ENCODE measurements at places on chromosomes 12 and 14.
A peak's percentile ranks its signal among the peaks of the same experiment; 100 is the strongest.

- DNase-seq: no peak
Measured at GRCh38 chr12:81558031-81558430, 201.1 kb downstream of the PPFIA2 start.

GRCh38 chr14:70971560-70971959 is 64.3 kb downstream of the PCNX1 start:
- DNase-seq: no peak

- DNase-seq: no peak
Measured at GRCh38 chr14:58829594-58829993, 191.8 kb downstream of the DACT1 start.

DNA sequence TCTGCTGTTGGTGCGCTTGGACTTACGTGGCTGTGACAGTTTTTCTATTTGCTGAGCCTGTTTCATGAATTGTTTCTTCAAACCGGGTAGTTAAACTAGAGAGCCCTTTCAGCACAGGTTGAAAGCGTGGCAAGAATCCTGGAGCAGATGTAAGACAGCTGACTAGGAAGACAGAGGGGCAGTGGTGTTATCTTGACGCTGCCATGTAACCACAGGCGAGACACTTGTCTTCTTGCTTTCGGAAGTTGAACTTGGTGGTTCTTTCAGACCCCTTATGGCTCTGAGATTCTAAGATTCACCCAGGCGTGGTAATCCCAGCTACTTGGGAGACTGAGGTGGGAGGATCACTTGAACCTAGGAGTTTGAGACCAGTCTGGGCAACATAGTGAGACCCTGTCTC is 4.3 kb downstream of the EMP1 start:
- DNase-seq: no peak

DNA sequence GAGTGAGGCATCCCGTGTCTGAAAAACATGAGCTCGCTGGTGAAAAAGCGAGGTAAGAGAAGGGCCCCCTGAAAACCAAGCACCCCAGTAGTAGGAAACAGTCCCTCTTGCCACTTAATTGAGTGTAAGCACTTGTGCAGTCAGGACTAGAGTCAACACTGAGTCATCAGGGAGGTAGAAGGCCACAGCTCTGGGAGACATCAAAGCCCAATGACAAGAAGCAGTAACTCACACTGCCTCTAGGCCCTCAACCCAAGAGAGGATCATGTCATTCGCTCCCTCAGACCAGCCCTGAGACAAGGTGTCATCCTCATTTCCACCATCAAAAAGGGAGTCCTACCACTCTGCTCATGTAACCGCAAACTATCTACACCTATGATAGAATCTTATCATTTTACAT is 17.8 kb downstream of the POMT2 start:
- DNase-seq: peak; percentile 3

DNA sequence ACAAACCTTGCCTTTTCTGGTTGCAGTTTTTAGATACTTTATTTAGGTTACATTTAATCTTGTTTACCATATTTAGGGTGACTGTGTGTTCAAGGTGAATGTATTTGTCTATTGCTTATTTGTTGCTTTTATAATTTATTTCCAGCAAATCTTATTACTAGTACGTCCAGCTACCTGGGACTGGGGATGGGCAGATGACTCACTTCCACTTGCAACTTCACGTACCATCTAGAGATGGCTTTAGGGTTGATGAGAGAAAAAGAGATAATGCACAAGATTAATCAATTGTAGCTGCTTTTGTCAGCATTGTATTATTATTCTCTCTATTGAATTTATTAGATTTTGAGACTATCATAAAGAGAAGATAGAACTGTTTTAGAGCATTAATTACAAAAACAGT is 5.1 kb downstream of the MIPOL1 start:
- DNase-seq: no peak

DNA sequence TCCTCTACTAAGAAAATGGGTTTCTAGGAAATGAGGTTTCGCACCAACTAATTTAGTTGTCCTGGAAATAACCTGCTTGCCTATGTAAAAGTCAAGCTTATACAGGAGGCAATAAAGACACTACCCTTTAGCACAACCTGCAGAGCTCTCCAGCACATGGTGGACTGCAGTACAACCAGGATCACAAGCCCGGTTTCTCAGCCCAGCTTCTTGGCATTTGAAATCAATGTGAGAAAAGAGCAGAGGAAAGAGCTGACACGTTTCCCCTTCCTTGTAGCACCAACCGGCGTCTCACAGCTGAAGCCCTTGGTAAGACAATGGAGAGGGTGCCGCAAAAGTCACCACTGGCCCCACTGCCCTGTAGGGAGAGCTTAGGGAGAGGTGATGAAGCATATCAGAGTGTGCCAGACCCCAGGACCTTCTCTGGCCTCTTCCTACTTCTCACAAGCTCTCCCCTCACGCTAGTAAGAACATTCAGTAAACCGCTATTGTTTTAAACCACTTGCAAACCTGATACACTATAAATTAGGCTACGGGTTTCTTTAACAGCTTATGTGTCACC is 8.6 kb downstream of the SPTLC2 start:
- DNase-seq: peak; percentile 1

DNA sequence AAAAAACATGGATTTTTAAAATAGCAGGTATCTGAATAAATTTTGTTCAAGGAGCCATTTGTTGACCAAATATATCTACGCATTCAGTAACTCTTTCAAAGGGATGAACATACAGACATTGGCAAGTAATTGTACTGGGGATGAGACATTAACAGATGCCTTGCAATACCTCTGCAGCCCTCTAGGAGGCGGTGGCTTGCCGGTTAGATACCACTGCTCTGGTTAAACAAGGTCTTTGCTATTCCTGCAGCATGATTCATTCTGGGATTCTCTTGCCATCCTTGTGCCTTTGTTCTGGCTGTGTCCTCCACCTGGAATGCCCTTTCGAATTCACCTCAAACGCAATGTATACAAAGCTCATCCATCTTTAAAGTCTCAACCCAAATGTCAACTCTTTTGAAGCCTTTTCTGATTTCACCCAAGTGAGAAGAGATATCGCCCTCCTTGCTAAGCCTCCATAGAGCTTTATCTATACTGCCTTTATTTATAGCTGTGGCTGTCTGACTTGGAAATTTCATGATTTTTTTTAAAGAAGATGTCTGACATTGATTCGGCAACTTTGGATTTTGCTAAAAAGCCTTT is 131.0 kb upstream of the SRRM4 start:
- DNase-seq: no peak

- no peak for DNase-seq
Measured at GRCh38 chr12:110179291-110179690, 55.1 kb downstream of the IFT81 start.

DNA sequence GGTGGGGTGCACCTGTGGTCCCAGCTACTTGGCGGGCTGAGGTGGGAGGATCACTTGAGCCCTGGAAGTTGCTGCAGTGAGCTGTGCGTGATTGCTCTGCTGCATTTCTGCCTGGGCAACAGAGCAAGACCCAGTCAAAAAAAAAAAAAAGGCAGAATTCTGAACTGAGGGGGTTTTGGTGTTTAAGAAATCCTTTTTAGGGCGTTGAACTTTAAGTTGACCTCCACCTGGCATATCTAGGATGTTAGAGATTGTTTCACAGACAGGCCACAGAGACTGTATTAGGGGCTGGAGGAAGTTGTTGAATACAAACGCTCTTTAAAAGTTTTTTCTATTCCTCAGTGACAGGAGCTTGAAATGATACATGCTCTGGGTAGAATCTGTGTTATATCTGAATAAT is 60.5 kb downstream of the FBXW8 start:
- DNase-seq: no peak

GRCh38 chr14:103633391-103633790 is 4.4 kb downstream of the KLC1 start:
- DNase-seq: no peak

DNA sequence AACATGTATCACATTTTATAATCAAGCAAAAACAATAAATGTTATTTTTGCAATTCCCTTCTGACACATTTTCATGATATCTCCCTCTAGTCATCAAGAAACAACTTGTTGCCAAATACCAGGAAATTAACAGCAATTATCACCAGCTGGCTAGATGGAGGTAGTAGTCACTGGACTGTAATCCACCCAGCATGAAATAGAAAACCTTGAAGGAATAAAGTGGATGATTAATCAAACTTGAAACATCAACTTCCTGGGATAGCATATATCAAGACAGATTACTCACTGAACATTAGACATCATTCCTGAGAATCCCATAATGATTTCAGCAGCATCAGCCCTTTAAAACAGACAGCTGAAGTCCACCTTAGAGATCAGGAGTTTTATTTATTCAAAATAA is 259.0 kb downstream of the CCDC59 start:
- no peak for DNase-seq

DNA sequence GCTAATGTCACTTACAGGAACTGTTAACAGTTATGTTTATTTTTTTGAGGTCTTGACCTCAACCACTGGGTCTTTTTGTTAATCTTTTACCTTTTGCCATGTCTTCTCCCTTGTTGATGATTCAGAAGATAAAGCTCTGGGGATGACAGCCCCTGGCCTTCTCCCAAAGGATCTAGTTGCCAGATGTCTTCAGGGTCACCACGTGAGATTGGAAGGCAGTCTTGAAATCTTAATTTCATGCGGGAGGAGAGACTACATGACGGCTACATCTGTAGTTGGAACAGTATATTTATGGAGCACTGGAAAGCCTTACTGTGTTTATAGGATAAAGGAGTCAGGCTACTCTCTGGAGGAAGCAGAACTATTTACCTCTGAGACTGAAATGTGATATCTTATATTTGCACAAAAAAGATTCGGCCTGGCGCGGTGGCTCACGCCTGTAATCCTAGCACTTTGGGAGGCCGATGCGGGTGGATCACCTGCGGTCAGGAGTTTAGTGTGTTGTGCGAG is 5.6 kb downstream of the MLEC start:
- no peak for DNase-seq

DNA sequence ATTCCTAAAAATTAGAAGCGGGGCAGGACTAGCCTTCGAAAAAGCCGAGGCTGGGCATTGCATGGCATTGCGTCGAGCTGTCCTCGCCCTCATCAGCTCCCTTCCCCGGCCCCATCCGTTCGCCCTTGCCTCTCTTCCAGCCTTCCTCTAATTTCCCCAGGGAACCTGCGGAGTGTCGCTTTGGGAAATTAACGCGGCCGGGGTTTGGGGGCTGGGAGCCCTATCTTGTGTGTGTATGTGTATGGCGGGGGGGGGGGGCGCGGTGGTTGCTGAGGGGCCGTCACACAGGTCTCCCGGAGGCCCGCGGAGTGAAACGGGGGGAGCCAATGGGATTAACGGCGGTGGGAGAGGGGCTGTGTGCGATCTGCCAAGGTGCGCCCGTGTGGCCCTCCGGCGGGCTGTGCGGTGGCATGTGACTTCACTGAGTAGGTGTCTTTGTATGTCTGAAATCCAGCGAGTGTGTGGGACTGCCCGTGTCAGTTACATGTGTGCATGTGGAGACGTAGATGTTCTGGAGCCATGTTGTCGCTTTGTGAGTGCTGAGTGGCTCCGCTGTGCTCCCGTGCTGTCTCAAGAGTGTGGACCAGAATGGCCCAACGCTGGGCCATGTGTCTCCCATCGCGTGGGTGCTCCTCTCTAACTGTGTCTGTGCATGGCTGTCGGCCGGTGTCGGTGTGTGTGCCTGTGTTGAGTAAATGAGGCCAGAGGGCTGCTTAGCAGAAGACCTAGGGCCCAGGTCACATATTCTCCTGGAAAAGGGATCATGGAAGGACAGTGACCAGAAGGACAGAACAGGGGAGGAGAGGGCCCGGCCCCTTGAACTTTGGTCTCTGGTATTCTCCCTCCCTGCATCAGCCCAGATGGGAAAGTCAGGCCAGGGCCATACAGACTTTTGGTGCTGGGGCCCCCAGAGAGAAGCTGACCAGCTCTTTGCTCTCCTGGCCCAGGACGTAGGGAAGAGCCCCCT is 1.5 kb downstream of the PTMS start:
- no peak for DNase-seq

GRCh38 chr14:62280366-62280765 is 518.1 kb downstream of the SNAPC1 start:
- no peak for DNase-seq

- DNase-seq: no peak
Measured at GRCh38 chr12:66048835-66049537, 81.6 kb downstream of the LLPH start.

GRCh38 chr14:93962701-93963601 is 13.4 kb downstream of the ASB2 start:
- no peak for DNase-seq

DNA sequence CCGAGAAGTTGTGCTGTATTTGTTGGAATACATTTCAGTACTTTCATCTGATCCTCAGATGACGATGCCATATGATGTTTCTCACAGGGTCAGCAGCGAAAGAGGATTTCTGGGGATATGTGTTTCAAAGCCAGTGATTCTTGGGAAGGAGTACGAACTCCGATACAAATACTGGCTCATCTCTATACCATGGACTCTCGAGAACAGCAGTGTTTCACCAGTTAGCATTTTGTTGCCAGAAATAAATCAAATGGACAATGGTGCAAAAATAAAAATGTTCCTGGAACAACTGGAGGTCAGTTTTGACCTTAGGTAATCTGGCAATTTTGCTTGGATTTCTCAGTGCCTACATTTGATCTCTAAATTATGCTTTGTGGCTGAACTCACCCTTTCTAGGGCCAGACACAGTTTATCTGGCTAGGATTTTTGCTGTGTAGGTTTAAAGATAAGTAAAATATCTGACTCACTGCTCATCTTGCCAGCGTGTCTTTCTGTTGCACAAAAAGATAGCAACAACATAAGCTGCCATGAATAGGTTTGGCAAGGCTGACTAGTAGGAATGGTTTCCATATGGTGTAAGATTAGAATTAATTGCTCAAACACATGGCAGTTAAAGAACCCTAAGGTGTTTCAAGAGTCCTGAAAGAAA is 11.0 kb upstream of the MGP start:
- no peak for DNase-seq

DNA sequence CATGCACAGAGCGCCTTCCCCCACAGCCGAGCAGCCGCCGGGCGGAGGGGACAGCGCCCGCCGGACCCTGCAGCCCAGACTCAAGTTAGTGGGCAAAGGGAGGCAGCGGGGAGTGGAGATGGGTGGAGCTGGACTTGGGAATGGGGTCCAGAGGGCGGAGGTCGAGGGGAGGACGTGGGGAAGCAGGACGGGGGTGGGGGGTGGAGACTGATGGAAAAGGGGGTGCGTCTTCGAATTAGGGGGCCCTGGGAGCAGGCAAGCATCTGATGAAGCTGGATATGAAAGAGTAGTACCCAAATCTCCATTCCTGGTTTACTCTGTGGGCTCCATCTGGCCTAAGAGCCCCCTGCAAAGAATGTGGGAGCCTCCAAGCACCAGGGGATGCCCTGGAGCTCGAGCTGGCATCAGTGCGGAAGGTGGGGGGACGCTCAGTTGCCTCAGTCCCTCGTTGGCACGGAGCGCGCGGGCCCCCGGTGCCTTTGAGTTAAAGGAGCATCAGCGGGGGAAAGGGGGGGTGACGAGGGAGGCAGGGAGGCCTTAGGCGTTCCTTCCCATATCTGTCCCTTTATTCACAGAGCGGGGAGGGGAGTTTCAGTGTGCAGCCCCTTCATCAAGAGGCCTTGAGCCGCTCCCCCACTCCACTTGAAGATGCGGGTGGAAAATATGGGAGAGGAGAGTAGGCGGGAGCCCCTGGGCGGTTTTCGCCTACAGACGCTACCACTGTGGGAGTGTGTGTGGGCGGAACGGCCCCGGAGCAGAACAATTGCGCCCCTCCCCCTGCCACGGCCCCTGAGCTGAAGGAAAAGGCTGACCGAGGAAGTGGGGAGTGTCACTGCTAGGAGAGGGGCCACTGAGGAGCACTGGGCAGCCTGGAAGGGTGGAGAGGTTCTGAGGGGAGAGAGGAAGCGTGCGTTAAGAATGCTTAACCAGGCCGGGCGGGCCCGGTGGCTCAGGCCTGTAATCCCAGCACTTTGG is 644 bp downstream of the NAB2 start:
- DNase-seq: peak; percentile 58

Data from stimulated activated CD4-positive, alpha-beta T cell treated with anti-CD3 and anti-CD28 coated beads, Interleukin-12 subunit alpha, Interleukin-12 subunit beta, amount 100 ng/mL, for 4 hours (primary cell).